Right kidney (tissue), 9 donors: ENCODE measurements at places on chromosomes 11 and 22.

GRCh38 chr22:35726933-35727332, 9.3 kb downstream of the APOL5 start:
- no peak for DNase-seq

DNA sequence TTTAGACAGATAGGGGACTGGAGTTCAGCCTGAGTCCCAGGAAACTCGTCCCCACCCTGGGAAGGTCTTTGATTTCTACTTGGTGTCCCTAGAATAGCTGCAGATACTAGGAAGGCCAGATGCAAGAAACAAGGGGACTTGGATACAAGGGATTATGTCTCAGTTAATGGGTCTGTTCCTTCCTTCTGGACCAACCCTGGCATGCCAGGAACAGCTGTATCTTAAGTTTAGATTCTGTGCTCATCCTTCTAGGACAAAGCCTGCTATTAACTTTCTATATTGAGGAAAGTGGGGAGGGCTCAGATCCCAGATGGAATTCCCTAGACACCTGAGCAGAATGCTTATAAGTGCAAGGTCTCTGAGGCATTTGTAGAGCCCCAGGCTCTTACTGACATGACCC, 3.9 kb upstream of the OR52M1 start:
- no peak for DNase-seq

- no peak for DNase-seq
Measured at GRCh38 chr11:17141156-17141555, 63.7 kb upstream of the RPS13 start.

GRCh38 chr11:3138178-3139085, 26.7 kb downstream of the OSBPL5 start:
- no peak for DNase-seq

DNA sequence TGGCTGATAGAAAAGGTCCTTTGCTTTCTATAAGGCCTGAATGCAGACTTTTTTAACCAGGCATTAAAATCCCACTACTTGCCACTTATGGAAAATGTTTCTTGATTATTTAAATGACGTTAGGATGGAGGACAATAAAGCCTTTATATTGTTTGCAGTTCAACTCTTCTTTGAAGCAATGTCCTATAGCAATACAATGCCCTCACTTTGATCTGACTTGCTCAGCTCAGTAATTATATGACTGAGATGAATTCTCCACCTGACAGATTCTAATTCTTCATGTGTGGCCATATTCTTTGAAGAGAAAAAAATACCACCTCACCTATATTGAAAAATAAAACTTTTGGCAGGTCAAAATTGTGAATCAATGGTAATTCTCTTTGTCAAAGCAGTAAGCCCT, 182.0 kb upstream of the MTMR2 start:
- no peak for DNase-seq

DNA sequence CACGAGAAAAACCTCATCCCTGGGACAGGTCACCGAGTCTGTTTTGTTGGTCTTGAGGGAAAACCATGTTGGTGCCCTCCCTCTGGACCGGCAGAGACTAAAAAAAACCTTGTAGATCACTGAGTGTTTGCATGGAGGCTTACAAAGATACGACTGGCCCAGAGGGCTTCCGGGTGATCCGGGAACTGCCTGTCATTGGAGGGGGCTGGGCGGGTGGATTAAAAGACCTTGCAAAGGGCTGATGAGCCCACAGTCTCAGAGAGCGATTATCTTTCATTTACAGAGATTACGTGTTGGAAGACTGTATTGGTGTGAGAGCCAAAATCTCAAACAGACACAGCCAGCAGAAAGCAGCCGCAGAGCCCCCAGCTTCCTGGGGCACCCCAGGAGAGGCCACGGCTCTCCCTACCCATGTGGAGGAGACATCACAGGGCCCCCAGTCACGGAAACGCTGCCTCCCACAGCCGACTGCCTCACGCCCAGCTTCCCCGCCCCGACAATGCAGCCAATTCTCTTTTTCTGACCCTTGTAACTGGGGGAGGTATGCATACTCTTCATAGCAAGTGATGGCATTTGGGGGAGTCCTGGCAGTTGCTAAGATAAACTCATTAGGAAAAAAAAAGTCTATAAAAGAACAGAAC, 426.4 kb downstream of the CTTN start:
- DNase-seq, result peak; percentile 27

DNA sequence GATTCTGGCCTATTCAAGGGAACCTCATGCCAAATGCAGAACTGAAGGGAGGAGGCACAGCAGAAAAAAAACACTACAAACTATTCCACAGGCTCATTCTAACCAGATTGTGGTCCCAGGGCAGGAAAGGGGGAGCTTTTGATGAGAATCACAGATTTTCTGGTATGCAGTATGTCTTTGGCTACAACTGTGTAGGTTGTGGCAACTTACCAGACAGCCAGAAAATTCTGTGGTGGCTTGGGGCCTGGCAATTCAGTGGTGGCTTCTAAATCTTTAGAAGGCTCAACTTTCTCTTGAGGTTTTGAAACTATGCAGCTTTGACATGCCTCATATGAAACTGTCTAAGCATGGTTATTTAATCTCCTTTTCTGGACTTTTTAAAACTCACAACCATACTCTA, 850.8 kb upstream of the CCDC90B start:
- DNase-seq, result no peak

- no peak for DNase-seq
Measured at GRCh38 chr22:50698546-50698945, 25.9 kb downstream of the SHANK3 start.

DNA sequence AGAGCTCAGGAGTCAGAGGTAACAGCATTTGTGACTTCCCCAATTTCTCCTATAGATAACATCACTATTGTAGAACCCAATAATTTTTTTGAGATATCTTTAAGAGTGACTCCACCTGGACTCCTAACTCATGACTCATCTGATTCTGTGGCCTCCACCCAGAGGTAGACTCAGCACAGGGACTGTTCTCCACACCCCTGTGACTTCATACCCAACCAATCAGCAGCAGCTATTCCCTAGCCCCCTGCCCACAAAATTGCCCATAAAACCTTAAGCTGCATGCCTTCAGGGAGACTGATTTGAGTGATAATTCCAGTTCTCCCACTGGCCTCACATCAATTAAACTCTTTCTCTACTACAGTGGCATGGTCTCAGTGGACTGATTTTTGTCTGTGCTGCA, 475.4 kb upstream of the FAT3 start:
- no peak for DNase-seq

GRCh38 chr11:86559311-86559945, 113.0 kb downstream of the ME3 start:
- no peak for DNase-seq

- DNase-seq, result no peak
Measured at GRCh38 chr11:76073724-76074123, 132.6 kb downstream of the WNT11 start.

DNA sequence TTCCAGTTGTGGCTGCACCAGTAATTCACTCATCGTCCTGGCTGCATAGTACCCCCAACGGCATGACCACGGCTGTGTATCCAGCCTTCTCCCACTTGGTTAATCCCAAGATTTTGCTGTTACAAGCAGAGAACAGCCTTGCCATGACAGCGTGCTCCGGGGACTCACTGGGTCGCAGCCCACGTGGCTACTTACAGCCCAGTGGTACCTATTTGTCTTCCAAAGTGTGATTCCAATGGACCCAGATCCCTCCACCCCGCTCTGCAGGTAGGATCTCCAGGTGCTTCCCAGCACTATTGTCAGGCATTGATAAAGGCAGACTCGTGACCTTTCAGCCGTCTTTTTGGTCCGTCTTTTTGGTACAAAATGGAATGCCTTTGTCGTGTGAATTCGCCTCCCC, 119.0 kb upstream of the FGF3 start:
- DNase-seq, result no peak

DNA sequence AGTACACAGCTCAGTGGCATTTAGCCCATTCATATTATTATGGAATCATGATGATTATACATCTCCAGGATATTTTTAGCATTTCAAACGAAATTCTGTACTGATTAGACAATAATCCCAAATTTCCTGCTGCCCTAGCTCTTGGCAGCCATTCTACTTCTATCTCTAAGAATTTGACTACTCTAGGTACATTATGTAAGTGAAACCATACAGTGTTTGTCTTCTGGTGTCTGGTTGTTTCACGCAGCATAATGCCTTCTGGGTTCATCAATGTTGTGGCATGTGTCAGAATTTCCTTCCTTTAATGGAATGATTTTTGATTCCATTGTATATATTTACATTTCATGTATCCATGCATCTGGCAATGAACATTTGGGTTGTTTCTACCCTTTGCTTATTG, 517.7 kb downstream of the ETS1 start:
- no peak for DNase-seq

DNA sequence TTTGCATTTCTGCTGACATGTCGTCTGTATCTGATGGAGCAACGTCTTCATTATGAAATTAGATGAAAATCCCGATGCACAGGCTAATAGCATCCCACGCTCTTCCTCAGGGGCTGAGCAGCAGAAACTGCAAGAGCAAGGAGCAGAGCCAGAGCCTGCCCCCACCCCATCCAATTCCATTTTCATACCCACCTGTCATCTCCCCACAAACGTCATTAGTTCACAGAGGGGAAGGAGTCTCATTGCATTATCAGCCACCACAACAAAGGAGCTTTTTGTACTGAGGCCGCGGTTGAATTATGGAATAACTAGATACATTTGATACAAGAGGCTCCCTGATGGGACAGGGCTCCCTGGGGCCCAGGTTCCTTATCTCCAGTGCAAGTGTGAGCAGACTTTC, 515.0 kb downstream of the NTM start:
- DNase-seq, result no peak

DNA sequence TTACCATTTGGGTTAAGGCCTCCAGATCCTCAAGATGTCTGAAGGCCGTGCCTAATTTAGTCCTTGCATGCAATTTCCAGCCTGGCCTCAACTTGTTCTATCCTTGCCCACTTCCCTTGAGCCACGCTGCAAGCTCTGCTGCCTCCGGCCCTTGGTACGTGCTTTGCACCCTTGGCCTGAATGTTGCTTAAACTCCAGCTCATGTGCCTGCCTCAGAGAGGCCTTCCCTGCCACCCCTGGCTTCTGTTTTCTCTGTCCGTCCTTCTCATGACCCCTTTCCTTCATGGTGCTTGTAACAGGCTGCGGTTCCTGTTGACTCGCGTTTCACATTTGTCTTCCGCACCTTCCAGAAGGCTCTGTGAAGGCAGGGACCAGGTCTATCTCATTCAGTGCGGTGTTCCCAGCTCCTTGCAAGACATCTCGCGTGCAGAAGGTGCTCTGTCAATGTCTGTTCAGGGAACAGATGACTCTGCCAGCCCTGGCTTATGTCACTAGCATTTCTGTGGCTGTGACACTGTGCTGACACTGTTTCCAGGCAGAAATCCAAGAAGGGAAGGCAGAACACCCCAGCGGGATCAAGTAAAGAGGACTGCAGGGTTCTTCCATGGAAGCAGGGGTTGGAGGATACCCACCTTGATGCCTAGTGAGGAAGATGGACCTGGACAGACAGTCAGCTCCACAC, 61.8 kb downstream of the FBLN1 start:
- no peak for DNase-seq

GRCh38 chr11:117816151-117816741, 8.3 kb downstream of the FXYD2 start:
- peak; percentile 80 for DNase-seq

DNA sequence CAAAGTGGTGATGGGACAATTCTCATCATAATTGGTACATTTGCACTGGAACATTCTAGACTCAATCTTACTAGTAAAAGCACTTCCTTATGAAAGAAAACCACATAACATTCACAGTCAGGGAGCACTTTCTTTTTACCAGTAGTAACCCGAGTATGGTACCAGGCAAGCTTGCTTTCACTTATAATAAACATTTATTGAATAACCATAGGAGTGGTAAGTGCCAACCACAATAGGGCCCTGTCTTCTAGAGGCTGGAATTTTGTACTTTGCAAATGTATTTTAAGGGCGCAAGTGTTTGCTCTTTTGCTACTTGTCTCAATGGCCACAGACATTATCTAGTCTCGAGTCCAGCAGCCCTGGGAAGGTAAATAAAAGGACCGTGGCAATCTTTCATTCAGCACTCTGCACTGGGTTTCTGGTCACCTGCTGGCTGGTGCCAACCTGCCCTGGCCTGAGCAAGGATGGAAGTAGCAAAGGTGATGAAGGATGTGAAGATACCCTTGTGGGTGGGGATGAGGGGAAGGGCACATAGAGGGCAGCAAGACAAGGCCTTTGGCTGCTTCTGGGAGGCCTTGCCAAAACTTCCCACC, 24.2 kb downstream of the C22orf31 start:
- no peak for DNase-seq

DNA sequence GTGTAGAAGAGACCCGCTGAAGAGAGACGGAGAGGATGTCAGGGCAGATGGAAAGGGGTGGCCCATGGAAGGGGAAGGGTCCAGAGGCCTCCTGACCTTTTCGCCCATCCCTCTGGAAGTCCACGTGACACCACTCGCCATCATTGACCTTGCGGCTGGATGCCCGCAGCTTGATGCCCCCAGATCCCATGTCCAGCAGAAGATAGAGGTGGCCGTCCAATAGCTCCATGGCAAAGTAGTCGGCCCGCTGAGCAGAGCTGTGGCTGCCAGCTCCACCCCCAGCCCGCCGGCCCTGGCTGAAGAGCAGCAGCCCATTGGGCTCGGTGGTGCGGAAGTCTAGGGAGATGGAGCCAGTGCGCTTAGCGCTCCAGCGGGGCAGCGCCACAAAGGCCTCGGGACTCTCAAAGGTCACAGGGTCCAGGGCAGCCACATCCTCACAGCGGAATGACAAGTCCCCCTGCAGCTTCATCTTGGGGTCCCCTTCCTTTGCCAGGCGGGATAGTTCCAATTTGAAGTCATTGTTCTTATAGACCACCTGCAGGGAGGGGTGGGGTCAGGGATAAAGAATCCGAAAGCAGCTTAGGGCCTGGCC, 55.7 kb downstream of the NRXN2 start:
- DNase-seq, result no peak

DNA sequence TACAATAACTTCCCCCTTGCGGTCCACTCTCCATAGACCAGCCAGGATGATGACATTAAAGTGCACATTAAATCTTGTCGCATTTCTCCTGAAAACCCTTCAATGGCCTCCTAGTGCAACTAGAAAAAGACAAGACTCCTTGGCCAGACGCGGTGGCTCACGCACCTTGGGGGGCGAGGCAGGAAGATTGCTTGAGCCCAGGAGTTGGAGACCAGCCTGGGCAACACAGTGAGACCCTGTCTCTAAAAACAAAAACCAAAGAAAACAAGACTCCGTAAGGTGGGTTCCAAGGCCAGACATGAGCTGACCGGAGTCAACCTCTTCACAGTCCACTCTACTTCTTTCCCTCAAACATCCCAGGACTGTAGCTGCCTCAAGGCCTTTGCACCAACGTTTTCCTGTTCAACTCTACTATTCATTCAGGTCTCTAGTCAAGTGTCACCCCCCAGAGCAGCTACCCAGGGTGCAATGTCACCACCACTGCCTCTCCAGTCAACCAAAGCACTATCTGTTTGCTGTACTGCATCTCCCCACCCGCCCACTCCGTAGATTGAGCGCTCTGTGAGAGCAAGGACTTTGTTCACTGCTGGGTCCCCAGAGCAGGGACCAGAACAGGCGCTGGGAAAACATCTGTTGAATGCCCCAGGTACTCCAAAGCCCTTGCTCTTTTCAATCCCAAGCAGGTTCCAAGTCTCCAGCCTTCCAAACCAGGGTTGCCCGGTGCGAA, 739 bp downstream of the ZMAT5 start:
- no peak for DNase-seq

GRCh38 chr11:106706355-106706754, 311.9 kb downstream of the GUCY1A2 start:
- DNase-seq, result no peak

- DNase-seq, result no peak
Measured at GRCh38 chr11:98056945-98057344, 963.8 kb upstream of the CNTN5 start.
